Mesothelial cell of epicardium (in vitro differentiated cells): ENCODE measurements at places on chromosomes 2 and 18.

DNA sequence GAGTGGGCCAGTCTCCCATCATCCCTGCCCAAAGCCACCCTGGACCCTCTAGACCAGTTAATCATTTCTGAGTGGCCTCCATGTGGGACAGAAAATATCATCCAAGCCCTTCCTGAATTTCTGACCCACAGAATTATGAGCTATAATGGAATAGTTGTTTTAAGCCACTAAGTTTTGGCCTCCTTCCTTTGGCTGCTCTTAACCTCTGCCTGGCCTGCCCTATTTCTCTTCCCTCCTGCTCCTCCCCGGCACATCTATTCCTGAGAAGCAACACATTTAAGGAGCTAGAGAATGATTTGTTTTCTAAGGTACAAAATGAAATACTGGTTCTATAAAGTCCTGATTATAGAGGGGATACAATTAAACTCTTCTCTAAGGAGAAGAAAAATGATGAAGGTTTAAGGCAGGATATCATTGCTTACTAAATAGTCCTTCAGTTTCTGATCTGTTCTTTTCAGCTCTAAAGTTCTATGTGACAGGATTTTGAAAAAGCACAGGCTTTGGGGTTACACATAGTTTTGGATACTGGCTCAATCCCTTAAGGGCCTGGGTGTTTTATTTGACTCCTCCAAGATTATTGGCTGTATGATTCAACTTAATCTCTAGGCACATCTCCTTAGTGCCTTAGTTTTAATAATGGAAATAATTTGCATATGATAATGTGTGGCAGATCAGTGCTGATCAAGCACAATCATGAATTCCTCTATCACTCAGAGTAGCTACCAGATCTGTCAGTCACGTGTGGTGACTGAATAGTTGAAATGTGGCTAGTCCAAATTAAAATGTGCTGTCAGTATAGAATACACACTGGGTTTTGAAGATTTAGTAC is 240.3 kb downstream of the VAPA start:
- DNase-seq, result no peak
- no peak overlapping the region for H3K4me3 ChIP-seq
- H3K4me1 ChIP-seq, result peaks cover 5% of the 10 kb centered on the region
- no peak overlapping the region for H3K27ac ChIP-seq

GRCh38 chr2:104702031-104702850 is 151.7 kb upstream of the POU3F3 start:
- H3K36me3 ChIP-seq, result no peaks in the 10 kb centered on the region
- H3K27me3 ChIP-seq, result peaks cover 5% of the 10 kb centered on the region
- no peak overlapping the region for H3K27ac ChIP-seq
- DNase-seq, result no peak
- H3K4me3 ChIP-seq, result no peak overlapping the region

- no peak overlapping the region for H3K4me3 ChIP-seq
- H3K4me1 ChIP-seq, result no peaks in the 10 kb centered on the region
- DNase-seq, result no peak
- H3K27me3 ChIP-seq, result no peaks in the 10 kb centered on the region
- H3K27ac ChIP-seq, result no peak overlapping the region
- H3K36me3 ChIP-seq, result no peaks in the 10 kb centered on the region
Measured at GRCh38 chr2:53512071-53512826, 255.4 kb upstream of the CHAC2 start.

- no peak overlapping the region for H3K27ac ChIP-seq
- no peaks in the 10 kb centered on the region for H3K27me3 ChIP-seq
- H3K4me1 ChIP-seq, result no peaks in the 10 kb centered on the region
- peaks cover 2% of the 10 kb centered on the region for H3K36me3 ChIP-seq
- no peak for DNase-seq
- H3K4me3 ChIP-seq, result no peak overlapping the region
Measured at GRCh38 chr2:212213191-212213590, 325.4 kb downstream of the ERBB4 start.

GRCh38 chr2:108922141-108922915 is 66.7 kb downstream of the EDAR start:
- H3K27ac ChIP-seq, result no peak overlapping the region
- no peak for DNase-seq
- no peak overlapping the region for H3K4me3 ChIP-seq
- no peaks in the 10 kb centered on the region for H3K27me3 ChIP-seq
- no peaks in the 10 kb centered on the region for H3K36me3 ChIP-seq

DNA sequence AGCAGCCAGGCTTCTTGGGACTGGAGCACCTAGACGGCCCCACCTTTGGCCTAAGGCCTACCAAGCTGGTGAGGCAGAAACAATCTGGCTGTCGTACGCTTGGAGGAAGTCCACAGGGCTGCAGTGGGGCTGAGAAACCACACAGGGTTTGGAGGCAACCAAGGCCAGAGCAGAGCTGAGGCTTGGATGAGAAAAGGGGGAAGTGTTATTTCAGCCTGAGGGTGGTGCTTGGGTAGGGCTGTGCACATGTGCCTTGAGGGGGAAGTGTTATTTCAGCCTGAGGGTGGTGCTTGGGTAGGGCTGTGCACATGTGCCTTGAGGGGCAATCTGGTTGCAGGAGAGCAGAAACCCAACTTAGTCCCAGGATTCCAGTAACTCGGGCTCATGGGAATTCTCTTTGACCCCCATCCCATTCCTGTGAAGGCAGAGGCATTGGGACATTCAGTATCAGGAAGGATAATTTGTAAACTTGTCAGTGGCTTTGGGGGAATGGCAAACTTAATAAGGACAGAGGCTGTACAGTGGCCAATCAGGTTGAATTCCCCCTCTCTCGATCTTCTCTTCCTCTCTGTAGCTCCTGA is 971 bp upstream of the FBXO41 start:
- DNase-seq, result no peak
- peak overlapping the region; percentile 49 for H3K4me3 ChIP-seq
- H3K36me3 ChIP-seq, result no peaks in the 10 kb centered on the region

GRCh38 chr2:213253162-213253561 is 31.1 kb upstream of the SPAG16 start:
- DNase-seq, result no peak
- no peaks in the 10 kb centered on the region for H3K36me3 ChIP-seq
- H3K27me3 ChIP-seq, result no peaks in the 10 kb centered on the region
- H3K4me1 ChIP-seq, result peaks cover 37% of the 10 kb centered on the region
- H3K4me3 ChIP-seq, result no peak overlapping the region

DNA sequence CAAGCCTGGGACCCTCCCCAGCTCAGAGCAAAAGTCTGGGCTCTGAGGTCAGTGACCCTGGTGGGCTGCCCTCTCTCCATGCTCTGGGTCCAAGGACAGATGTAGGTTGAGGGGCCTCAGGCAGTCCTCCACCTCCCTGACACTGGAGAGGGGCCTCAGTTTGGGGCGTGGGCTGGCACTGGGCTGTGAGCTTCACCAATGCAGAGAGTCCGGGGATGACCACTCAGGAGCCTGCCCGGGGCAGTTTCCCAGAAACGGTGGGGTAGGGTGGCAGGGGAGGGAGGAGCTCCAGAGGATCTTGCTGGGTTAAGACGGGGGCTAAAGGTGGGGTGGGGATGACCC is 40.5 kb upstream of the SMAD7 start:
- H3K4me3 ChIP-seq, result no peak overlapping the region
- no peaks in the 10 kb centered on the region for H3K27me3 ChIP-seq
- H3K36me3 ChIP-seq, result no peaks in the 10 kb centered on the region

- H3K36me3 ChIP-seq, result no peaks in the 10 kb centered on the region
- no peak overlapping the region for H3K27ac ChIP-seq
- peaks cover 50% of the 10 kb centered on the region for H3K27me3 ChIP-seq
- no peak overlapping the region for H3K4me3 ChIP-seq
- H3K4me1 ChIP-seq, result no peaks in the 10 kb centered on the region
Measured at GRCh38 chr2:242035858-242036652, 166.5 kb downstream of the RTP5 start.

DNA sequence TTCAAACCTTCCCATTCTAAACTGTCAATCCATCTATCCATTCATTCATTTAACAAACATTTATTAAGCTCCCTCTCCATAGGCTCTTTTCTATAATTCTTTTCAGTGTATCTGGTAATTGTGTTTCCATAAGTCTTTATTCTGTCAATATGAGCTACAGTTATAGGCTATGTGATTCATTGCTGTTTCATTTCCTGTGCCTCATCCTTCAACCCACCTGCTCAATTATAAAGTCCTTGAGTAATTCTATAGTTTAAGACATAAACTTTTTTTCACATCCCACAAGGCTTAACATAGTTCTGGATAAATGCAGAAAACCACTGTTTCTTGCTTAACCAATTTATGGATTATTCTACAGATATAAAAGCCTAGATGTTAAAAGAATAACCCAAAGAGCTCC is 84.2 kb upstream of the PIK3C3 start:
- no peaks in the 10 kb centered on the region for H3K27me3 ChIP-seq
- no peaks in the 10 kb centered on the region for H3K36me3 ChIP-seq
- no peak for DNase-seq

- H3K4me3 ChIP-seq, result no peak overlapping the region
- H3K27ac ChIP-seq, result peak overlapping the region; percentile 49
- H3K4me1 ChIP-seq, result peaks cover 28% of the 10 kb centered on the region
Measured at GRCh38 chr2:128786741-128787478, 468.2 kb upstream of the HS6ST1 start.

GRCh38 chr2:46278952-46279351 is 18.3 kb upstream of the EPAS1 start:
- H3K4me3 ChIP-seq, result no peak overlapping the region
- H3K36me3 ChIP-seq, result no peaks in the 10 kb centered on the region
- peaks cover 14% of the 10 kb centered on the region for H3K4me1 ChIP-seq
- H3K27me3 ChIP-seq, result no peaks in the 10 kb centered on the region
- no peak overlapping the region for H3K27ac ChIP-seq

DNA sequence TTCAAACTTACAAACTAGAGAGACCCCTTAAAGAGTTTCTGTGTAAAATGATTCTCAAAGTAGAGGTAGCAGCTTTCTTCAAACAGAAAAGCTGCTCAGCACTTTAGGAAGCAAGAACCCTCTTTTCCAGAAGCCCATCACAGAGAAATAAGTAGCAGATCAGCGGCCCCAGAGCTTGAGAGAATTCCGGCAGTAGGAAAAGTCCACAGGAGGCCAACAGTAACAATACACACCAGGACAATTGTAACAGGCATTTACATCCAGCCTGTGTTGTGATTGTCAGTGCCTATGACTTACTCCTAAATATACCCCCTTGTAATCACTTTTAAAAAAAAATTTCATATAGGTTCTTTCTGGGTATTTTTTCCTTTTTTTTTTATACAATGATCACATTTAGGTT is 161.4 kb upstream of the ACVR2A start:
- H3K4me3 ChIP-seq, result no peak overlapping the region
- no peaks in the 10 kb centered on the region for H3K4me1 ChIP-seq
- no peaks in the 10 kb centered on the region for H3K27me3 ChIP-seq
- H3K27ac ChIP-seq, result no peak overlapping the region

GRCh38 chr2:226644399-226644865 is 155.2 kb downstream of the IRS1 start:
- no peaks in the 10 kb centered on the region for H3K27me3 ChIP-seq
- peaks cover 15% of the 10 kb centered on the region for H3K36me3 ChIP-seq
- DNase-seq, result no peak
- no peak overlapping the region for H3K4me3 ChIP-seq
- H3K4me1 ChIP-seq, result peaks cover 35% of the 10 kb centered on the region

DNA sequence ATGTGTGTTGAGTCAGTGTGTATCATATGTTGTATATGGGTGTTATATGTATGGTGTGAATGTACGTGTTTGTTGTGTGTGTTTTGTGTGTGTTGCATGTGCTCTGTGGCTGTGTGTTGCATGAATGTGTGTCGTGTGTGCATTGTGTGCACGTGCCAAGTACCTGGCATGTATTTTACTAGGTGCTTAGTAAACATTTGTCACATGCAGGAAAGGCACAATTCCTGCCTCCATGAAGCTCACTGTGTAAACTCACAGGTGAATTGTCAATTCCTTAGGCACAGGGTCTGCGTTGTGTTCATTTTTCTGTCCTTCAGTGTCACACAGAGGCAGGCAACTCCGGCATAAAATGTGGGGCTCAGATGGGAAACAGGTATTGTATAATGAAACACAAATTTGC is 22.3 kb upstream of the IL1R1 start:
- no peak overlapping the region for H3K27ac ChIP-seq
- no peak overlapping the region for H3K4me3 ChIP-seq
- peaks cover 8% of the 10 kb centered on the region for H3K4me1 ChIP-seq
- H3K27me3 ChIP-seq, result no peaks in the 10 kb centered on the region

GRCh38 chr18:12377556-12378197 is 650 bp upstream of the AFG3L2 start:
- no peaks in the 10 kb centered on the region for H3K27me3 ChIP-seq
- DNase-seq, result no peak
- H3K4me3 ChIP-seq, result peak overlapping the region; percentile 84
- H3K27ac ChIP-seq, result peak overlapping the region; percentile 99

- peaks cover 27% of the 10 kb centered on the region for H3K4me1 ChIP-seq
- H3K4me3 ChIP-seq, result peak overlapping the region; percentile 77
- H3K36me3 ChIP-seq, result peaks cover 2% of the 10 kb centered on the region
- H3K27ac ChIP-seq, result peak overlapping the region; percentile 71
- no peaks in the 10 kb centered on the region for H3K27me3 ChIP-seq
Measured at GRCh38 chr2:241882091-241882625, 12.6 kb downstream of the RTP5 start.

DNA sequence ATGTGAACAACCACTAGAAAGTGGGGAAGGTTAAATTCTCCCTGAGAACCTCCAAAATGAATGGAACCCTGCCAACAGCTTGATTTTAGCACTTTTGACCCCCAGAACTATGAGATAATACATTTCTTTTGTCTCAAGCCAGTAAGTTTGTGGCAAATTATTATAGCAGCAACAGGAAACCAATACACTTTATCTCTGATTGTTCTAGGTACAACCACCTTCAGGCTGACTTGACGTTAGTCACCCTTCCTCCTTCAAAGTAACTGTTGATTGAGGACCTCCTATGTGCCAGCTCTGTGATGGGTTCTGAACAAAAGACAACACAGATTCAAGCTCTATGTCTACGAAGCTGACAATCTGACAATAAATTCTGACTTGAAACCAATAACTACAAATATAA is 318.9 kb downstream of the NCKAP5 start:
- H3K4me3 ChIP-seq, result no peak overlapping the region
- no peaks in the 10 kb centered on the region for H3K36me3 ChIP-seq
- peaks cover 7% of the 10 kb centered on the region for H3K27me3 ChIP-seq
- H3K27ac ChIP-seq, result no peak overlapping the region

- H3K4me3 ChIP-seq, result no peak overlapping the region
- H3K4me1 ChIP-seq, result peaks cover 6% of the 10 kb centered on the region
- H3K27me3 ChIP-seq, result peaks cover 69% of the 10 kb centered on the region
- DNase-seq, result no peak
- no peaks in the 10 kb centered on the region for H3K36me3 ChIP-seq
Measured at GRCh38 chr2:72923833-72924352, 6.6 kb downstream of the EMX1 start.

DNA sequence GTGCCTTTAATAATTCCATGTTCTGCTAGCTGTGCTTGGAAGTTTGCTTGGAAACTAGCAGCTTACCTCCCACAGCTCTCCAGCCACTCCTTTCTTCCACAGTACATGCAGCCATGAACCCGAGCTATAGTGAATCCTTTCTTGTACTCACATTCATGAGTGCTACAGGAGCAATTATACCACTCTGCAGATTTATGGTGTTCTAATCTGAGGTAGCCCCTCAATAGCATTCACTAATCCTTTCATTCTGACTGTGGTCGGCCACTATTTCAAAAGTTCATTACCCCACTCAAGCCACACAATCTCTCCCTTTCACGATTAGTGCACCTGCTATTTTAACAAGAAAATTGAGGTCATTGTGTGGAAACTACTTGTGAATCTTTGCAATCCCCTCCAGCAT is 53.2 kb downstream of the CSRNP3 start:
- no peaks in the 10 kb centered on the region for H3K4me1 ChIP-seq
- H3K36me3 ChIP-seq, result peaks cover 20% of the 10 kb centered on the region
- H3K27me3 ChIP-seq, result no peaks in the 10 kb centered on the region
- H3K4me3 ChIP-seq, result no peak overlapping the region

- H3K27ac ChIP-seq, result no peak overlapping the region
- no peaks in the 10 kb centered on the region for H3K4me1 ChIP-seq
- H3K27me3 ChIP-seq, result peaks cover 42% of the 10 kb centered on the region
Measured at GRCh38 chr18:79819968-79820351, 22.2 kb downstream of the KCNG2 start.
